NCI-H2171 (cell line): ENCODE measurements at places on chromosomes 2 and 18.

- no peak for DNase-seq
Observed at GRCh38 chr2:65605743-65606058, 173.3 kb upstream of the SPRED2 start.

DNA sequence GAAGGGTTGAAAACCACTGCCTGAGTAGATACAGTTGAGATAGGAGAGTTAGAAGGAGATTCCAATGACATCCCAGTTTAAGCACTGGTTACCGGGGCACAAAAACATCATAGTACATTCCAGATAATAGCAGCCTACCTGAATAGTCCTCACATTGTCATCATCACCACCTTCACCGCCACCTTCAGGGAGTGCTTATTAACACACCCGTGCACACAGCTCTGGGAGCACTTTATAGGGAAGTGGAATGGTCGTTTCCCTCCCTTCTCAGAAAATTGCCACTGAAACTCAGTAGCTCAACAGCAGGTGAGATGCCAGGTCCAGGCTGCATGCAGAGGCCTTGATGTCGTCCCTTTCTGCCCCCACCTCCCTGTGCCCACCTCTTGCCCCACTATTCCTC, 8.2 kb downstream of the SERPINB7 start:
- DNase-seq, result no peak

DNA sequence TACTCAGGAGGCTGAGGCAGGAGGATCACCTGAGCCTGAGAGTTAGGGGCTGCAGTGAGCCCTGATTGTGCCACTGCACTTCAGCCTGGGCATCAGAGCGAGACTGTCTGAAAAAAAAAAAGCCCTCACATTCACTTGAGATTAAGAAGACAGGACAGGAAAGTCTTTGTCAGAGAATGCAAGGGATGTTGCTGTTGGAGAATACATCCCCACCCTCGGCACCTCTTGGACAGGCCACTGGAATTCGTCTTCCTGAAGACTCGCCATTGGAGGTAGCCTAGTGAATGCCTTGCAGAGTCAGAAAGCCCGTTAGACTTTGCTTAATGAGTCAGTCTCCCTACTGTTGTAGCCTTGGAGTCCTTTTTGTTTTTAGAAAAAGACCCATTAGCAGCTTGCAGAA, 205.6 kb downstream of the FAM210A start:
- DNase-seq, result no peak

DNA sequence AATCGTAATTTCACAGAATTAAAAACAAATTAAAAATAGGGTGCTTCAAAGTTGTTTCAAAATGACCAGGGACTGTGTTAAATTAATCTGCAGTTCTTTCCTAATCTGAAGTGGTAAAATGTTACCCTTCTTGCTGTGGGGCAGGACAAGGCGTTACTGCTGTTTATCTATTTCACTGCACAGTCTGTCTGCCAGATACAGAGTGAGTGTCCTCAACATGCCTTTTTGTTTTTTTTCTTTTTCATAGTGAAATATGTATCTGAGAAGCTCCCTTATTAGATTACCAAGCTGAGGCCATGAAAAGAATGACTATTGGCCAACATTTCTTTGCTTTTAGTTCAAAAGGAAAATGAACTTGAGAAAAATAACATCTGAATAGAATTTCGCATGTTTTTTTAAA, 38.0 kb downstream of the KCTD1 start:
- no peak for DNase-seq

DNA sequence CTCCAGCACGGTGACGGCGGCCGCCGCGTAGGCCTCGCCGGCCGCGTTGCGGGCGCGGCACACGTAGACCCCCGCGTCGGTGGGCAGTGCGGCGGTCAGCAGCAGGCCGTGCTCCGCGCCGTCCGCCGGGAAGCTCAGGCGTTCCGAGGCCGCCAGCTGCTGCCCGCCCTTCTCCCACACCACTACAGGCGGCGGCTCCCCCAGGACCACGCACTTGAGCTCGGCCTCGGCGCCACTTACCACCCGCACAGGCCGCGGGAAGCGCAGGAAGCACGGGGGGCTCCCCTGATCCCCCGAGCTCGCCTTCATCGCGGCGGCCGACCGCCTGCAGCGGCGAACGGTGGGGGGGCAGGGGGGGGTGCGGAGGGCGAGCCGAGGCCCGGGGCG, 422 bp downstream of the OBSL1 start:
- no peak for DNase-seq

- DNase-seq, result no peak
Observed at GRCh38 chr2:65121-65520, 18.8 kb upstream of the FAM110C start.

DNA sequence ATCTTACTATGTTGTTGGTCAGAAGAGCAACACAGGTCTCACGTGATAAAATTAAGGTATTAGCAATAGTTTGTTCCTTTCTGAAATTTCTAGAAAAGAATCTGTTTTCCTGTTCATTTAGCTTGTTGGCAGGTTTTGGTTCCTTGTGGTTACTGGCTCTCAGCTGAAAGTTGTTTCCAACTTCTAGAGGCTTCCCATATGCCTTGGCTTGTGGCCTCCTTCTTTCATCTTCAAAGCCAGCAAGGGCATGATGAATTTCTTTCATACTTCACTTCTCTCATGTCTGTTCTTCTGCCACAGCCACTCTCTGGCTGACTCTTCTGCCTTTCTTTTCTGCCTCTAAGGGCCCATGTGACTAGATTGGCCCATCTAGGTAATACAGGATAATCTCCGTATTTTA, 193.7 kb downstream of the TRIB2 start:
- DNase-seq, result no peak

- no peak for DNase-seq
Observed at GRCh38 chr2:56483081-56483480, 299.3 kb downstream of the CCDC85A start.

DNA sequence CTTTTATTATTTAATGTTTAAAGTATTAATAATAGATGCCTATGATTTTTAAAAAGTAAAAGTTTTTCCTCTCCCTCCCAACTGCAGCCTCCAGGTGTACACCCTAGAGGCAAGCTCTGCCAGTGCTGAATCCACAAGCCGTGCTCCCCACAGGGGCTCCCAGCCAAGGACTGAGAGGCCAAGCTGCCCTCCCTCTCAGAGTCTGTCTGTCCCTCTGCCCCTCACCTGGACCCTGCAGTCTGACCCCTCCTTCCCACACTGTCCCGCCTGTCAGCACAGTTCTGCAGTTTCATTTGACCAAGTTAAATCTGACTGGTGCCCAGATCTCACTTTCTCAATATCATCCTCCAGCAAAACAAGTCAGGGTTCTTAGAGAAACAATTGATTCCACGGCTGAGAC, 14.8 kb upstream of the PROC start:
- DNase-seq, result no peak

- peak; percentile 79 for DNase-seq
Observed at GRCh38 chr2:60555066-60555782, 1.8 kb upstream of the BCL11A start.

DNA sequence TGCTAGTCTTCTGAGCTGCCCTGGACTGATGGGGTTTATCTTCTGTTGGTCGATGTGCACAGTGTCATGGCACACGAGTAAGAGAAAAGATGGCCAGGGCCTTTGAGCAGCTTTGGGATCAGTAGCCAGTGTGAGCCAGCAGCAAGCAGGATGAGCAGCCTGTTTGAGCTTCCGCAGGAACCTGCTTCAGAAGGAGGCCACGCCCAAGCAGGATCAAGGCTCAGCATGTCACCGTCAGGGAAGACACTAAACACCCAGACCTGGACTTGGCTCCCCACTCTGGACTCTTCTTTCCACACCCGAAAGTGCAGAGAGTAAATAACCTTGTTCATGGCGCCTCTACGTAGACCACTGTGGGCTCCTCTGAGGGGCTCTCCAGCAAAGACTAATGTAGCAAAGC, 25.2 kb upstream of the ASB1 start:
- no peak for DNase-seq

DNA sequence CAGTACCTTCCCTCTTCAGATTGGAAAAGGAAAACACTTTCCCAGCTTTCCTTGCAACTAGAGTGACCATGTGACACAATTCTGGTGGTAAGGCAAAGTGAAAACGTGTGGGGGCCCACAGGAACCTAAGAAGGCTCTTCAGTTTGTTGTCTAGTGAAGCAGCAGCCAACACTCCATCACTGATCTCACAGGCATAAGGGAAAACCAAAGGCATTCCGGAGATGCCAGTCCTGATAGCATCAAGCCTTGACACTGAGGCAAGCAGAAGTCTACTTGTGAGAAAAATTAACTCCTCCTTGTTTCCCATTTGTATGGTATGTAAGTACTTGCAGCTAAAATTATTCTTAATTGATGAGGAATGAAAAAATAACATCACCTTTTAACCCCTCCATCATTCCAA, 88.3 kb downstream of the ETAA1 start:
- DNase-seq, result no peak

- no peak for DNase-seq
Observed at GRCh38 chr2:138722316-138722715, 57.9 kb downstream of the NXPH2 start.

DNA sequence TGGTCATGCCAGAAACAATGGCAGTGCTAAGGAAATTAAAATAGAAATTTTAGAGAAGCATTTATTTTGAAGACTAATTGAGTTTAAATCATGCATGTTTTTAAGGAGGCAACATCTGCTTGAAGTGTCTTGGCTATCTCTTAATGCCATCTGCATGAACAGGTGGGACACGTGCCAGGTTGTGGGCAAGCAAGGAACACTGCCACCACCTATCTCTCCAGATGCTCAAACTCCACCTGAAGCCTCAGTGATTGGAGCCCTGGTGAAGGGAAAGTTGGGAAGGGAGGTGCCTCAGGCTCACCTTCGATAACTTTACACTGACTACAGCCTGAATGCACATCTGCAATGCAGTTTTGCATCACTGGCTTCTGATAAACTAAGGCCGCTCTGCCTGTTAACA, 91.5 kb downstream of the TPGS2 start:
- DNase-seq, result peak; percentile 53

DNA sequence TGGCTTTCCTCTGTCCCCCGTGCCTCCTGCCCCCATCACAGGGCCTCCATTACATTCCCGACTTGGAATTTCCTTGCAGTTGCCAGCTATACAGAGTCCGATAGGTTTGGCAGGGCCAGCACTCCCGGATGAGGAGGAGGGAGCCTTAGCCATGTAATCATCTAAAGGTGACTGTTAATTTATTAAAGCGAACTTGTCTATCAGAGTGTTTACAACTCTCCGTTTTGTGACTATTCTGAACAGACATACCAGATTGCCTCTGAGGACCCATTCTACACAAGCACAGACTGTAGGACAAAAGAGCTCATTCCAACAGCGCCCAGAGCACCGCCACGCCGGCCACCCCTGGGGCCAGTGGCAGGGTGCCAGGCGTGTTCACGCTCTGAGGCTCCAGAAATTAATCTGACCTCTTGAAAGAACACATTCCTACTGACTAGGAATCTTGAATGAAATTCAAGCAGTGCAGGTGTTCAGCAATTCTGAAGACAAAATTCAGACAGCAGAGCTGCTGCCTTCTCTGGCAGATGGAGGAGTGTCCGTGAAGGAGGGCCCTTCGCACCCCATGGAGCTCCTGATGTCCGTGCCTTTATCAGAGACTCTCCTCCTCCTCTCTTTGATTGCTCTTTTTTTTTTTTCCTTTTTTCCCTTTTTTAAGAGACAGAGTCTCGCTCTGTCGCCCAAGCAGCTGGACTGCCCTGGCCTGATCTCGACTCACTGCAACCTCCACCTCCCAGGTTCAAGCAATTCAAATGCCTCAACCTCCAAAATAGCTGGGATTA, 58.1 kb upstream of the RALBP1 start:
- DNase-seq, result no peak

DNA sequence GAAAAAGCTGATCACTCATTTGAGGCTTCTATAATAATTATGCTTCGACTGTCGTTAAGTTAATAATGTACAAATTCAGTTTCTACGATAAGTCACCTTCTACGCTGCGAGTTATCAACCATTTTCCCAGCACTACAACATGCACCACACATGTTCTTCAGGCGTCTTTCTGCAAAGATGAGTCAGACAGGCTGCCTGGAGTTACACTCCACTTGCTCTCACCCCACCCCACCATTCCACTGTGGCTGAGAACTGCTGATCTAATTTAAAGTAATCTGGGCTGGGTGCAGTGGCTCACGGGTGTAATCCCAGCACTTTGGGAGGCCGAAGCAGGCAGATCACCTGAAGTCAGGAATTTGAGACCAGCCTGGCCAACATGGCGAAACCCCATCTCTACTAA, 218.6 kb downstream of the DYM start:
- no peak for DNase-seq

- DNase-seq, result no peak
Observed at GRCh38 chr18:13399511-13399910, 181.0 kb downstream of the LDLRAD4 start.

DNA sequence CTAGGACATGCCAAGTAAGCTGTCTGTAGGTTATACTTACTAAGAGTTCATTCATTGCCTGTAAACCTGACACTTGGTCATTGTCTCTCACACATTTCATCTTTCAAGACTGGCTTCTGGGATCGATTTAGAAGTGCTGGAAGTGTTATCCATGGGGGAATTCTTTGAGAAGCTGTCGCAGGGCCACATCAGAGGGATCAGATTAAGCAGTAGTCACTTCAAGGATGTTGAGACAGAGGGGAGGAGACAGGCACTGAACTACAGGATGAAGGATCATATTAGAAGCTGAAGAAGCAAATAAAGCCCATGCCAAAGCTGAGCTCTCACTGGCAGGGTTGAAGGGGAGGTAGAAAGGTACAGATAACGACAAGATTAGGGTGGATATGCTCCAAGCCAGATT, 49.0 kb downstream of the CDK15 start:
- DNase-seq, result no peak

DNA sequence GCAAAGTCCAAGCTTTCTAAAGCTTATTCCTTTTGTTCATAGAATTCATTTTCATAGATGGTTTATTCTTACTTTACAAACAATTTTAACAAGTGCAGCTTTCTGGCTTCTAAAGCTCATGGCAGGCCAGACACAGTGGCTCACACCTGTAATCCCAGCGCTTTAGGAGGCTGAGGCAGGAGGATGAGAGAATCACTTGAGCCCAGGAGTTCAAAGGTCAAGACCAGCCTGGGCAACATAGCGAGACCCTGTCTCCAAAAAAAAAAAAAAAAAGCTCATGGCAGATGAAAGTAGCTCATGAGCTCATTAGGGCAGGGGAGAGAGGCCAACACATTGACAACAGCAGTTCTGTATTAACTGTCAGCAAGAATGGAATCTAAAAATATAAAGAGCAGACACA, 28.1 kb upstream of the NPC1 start:
- no peak for DNase-seq

DNA sequence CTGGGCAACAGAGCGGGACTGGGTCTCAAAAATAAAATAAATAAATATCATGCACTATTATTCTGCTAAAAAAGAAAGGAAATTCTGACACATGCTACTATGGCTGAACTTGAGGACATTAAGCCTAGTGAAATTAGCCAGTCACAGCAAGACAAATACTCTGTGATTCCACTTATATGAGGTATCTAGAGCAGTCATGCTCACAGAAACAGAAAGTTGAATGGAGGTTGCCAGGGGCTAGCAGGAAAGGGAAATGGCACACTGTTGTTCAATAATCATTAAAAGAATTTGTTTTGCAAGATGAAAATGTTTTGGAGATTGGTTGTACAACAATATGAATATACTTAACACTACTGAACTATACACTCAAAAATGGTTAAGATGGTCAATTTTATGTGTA, 60.8 kb downstream of the NCKAP1 start:
- no peak for DNase-seq

GRCh38 chr2:157433394-157433793, 10.5 kb downstream of the CYTIP start:
- DNase-seq, result no peak

GRCh38 chr18:45806226-45806625, 19.2 kb upstream of the SIGLEC15 start:
- DNase-seq, result peak; percentile 26

GRCh38 chr2:138931284-138932256, 151.4 kb upstream of the NXPH2 start:
- no peak for DNase-seq
